ENCODE measurements at places on chromosomes 12 and 14.

DNA sequence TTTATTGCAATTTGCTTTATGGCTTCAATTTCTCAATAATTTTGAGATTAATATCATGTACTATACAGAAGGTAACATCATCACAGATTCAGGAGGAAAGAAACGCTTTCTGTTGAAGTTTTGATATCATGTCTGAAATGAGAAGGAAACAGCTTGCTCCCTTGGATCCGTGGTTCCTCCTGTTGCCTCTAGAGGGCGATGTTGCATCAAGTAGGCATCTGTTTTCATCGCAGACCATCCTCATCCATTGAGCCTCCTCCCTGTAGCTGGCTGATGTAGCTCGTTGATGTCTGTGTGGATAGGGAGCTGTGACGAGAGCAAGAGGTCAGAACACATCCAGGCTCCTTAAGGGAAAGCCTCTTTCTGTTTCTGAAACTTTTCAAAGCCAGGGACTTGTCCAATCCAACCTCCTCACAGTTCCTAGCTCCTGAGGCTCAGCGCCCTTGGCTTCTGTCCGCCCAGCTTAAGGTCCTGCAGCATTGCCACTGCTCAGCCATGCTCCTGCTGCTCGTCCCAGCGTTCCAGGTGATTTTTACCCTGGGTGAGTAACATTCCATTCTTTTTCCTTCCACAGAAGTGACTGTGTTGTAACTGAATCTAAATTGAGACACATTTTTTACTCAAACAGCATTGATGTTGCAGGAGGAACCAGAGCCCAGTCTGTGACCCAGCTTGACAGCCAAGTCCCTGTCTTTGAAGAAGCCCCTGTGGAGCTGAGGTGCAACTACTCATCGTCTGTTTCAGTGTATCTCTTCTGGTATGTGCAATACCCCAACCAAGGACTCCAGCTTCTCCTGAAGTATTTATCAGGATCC lies 304.8 kb upstream of the OR4E1 start:
- DNase-seq: no peak

DNA sequence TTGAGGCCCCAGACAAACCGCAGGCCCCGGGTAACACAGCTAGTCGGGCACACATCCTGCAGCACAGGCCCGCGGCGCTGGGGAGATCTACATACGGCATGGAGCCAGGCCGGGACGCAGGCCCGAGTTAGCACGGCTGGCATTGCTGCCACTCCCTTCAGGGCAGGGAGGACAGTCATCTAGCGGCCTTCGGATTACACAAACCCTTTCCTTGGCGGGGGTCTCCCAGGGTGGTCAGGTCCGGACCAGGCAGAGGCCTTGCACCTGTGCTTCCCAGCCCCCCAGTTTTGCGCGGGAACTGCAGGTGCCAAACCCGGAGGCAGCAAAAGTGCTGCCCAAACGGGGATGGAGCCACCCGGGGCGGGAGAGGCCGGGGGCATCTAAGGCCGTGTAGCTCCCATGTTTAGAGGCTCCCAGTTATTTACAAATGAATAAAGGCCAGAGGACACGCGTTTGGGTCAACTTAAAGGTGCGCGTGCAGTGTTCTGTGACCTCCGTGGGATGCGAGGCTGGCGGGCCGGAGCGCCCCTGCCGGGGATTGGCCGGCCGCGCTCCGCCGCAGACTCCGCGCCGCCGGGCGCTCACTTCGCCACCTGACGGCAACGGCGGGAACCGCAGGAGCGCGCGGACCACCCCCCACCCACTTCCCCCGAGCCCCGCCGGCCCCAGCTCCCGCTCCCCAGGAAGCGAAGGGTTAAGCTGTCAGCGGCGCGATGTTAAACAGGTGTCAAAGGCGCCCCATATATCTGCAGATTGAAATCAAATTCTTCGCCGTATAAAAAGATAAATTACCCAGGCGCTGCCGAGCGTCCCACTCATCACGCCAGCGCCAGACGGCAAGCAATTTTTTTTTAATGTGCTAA lies 18.1 kb downstream of the VSX2 start:
- peak; percentile 40 for DNase-seq

- no peak for DNase-seq
Observed at GRCh38 chr12:106149096-106149784, 10.5 kb upstream of the NUAK1 start.

DNA sequence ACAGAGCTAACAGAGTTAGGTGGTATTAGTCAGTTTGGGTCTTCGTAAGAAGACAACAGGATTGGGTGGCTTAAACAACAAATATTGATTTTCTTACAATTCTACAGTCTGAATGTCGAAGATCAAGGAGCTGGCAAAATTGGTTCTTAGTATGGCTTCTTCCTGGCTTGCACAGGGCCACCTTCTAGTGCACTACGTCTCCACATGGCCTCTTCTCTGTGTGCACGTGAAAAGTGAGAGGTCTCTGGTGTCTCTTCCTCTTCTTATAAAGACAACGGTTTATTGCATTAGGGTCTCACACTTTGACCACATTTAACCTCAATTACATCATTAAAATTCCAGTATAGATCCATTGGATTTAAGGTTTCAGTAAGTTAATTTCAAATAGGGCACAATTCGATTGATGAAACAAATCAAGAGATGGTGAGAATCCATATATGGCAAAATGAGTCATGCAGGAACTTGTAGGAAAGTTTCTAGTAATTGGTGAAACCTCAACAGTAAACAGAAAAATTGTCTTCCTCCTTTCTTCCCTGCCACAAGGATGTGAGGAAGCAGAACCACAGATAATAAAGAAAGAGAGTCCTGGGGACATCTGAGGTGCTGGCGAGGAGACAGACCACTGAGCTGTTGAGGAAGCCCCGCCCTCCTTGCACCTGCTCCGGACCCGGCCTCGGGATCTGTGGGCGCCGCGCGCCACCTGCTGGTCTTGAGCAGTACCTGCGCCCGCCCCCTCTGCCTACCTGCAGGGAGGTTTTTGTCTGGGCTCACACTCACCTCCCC lies 846.7 kb downstream of the TMEM121 start:
- DNase-seq: peak; percentile 45

GRCh38 chr12:13088496-13088895 lies 15.0 kb downstream of the GSG1 start:
- no peak for DNase-seq

GRCh38 chr14:103134405-103134804 lies 11.1 kb downstream of the TNFAIP2 start:
- DNase-seq: no peak

GRCh38 chr12:116537101-116537904 lies 21.9 kb upstream of the MAP1LC3B2 start:
- DNase-seq: no peak

DNA sequence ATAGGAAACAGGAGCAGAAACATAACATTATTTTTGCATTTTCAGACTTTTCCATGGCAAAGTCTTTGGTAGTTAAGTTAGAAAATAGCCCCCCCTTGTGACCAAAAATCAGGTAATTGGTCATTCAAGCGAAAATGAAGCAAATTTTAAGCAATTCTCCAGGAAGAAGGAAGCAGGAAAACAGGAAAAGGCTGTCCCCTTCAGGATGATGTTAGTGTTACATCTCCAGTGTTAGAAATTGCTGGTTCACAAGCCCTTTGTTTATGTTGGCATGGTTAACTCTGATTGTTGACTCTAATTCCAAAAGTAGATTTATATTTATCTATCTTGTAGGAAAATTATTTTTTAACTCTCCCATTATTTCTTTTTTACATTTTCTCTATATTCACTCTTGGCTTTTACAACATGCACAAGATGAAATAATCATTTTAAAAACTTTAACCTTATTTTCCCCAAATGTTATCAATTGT lies 18.8 kb upstream of the GAS2L3 start:
- no peak for DNase-seq

DNA sequence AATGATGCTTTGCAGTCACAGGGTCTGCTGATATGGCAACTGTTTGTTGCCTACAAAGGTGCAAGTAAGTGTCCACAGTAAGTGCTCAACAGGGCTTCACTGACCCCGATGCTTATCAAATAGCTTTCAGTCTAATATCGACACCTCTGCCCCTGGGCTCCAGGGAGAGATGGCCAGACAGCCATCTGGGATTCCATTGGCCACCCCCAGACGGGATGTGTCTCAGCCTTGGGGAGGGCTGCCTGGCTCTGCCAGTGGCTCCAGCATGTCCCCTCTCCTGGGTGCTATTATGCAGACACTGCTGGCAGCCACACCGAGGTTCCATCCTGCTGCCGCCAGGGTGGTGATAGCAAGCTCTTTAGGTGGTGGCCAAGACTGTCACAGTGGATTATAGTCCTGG lies 57.4 kb downstream of the DGLUCY start:
- no peak for DNase-seq

GRCh38 chr12:120979220-120979861 lies 998 bp downstream of the HNF1A start:
- no peak for DNase-seq

- no peak for DNase-seq
Observed at GRCh38 chr12:19031032-19031431, 98.5 kb upstream of the PLEKHA5 start.

DNA sequence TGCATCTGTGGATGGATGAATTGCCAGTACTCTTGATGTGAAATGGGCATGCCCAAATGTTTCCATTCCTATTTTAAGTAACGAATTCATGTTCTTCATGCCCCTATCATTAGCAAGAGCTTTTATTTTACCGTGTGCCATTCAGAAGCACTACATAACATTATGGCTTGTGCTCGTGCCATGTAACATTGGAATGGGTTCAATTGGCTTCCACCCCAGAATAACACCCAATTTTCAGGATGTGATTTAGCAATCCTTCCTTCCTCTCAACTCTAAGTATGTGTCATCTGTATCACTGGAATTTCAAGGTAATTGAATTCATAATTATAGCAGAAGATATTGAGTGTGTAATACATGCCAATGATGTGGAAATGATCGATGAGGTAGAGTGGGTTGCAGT lies 145.8 kb upstream of the TMPO start:
- DNase-seq: no peak

- no peak for DNase-seq
Observed at GRCh38 chr14:100076133-100076532, 10.9 kb downstream of the EVL start.

DNA sequence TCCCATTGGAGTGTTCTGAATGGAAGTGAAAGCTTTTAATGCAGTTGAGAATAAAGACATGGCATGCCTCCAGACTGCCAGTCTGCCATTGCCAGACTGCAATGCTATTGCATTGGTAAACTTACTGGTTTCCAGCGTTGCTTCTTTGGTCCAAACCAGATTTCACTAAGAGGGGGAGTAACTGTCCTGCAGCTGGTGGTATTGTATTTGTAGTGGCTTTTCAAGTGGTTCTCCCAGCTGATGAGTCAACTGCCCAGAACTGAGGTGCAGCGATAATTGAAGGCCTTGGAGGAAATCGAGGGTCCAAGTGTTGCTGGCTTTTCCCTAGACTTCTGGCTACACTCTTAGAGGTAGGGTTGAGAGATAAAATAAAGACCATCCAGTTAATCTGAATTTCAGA lies 31.9 kb downstream of the ERG28 start:
- no peak for DNase-seq

DNA sequence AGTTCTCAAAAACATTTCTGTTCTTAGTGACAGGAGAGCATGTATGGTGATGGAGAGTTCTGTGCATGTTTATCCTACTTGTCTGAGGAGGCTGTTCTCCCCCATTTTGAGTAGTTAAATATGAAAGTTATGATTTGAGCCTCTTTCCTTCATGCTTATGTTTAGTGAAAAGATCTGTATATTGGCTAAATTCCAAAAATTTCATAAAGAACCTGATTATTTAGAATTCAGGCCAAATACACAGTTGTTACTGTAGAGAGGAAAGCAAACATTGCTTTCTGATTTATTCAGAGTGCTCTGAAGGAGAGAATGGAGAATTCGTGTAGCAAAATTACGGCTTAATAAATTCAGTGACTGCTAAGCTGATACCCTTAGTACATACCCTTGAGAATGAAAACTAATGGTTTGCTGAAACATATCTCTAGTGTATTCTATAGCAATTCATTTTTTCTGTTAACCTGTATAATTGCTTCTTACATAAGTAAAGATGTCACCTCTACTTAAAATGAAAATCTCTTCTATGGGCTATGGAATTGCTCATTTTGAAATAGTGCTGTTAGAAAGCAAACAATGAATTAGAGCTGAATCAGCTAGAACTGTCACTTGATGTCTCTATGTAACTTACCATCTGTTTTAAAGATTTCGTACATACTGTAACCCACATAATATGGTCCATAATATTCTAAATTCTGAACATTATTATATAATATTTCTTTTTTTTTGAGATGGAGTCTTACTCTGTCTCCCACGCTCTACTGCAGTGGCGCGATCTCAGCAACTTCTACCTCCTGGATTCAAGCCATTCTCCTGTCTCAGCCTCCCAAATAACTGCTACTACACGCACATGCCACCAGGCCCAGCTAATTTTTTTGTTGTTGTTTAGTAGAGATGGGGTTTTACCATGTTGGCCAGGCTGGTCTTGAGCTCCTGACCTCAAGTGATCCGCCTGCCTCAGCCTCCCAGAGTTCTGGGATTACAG lies 417.0 kb upstream of the RGS6 start:
- no peak for DNase-seq

DNA sequence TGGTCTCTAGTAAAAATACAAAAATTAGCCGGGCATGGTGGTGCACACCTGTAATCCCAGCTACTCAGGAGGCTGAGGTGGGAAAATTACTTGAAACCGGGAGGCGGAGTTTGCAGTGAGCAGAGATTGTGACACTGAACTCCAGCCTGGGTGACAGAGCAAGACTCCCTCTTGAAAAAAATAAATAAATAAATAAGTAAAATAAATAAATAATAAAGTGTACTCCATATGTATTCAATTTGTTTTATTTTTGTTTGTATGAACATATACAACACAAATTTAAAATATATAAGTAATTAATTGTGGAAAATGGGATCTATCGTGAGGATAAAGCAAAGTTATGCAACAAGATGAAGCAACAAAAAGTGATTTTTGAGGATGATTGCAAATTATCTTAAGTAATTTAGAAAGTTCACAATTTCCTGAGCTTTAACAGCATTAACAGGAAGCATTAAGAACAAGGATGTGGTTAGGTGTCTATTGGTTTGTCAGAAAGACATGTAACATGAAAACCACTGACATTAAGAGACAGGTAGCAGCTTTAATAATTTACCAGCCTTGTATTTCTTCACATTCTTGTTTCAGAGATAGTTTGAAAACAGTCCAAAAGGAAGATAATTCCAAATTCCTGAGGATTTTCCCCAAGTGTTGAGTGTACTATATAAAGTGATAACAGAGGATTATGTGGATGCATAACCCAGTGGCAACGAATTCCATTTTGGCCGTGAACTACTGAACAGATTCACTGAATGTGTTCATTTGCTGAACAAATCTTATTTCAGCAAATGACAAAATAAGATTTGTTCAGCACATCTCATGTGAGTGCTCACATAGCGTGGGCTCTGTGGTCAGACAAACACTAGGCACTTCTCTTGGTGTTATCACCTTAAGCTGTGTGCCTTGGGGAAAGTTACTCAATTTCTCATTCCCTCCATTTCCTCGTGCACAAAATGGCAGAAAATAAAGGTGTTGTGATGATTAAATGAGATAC lies 68.6 kb upstream of the RESF1 start:
- DNase-seq: no peak

DNA sequence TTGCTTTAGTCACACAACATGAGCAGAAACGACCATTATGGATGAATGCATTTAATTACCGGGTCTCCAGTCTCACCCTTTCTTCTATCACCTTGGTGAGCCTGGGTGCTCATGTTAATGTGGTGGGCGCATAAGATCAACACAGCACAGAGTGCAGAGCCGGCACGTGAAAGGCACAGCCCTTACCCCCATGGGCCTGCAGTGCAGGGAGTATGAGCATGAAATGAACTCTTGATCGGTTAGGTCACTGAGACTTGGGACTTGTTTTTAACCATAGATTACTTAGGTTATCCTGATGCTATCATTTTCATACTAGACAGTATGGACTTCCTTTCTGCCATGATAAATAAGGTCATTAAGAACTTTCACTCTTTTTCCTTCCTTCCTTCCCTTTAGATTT lies 156.8 kb downstream of the CRADD start:
- DNase-seq: no peak
